ENCODE measurements at places on chromosomes 1 and 21.

GRCh38 chr1:13623021-13623637 is 39.5 kb downstream of the PDPN start:
- DNase-seq: no peak

DNA sequence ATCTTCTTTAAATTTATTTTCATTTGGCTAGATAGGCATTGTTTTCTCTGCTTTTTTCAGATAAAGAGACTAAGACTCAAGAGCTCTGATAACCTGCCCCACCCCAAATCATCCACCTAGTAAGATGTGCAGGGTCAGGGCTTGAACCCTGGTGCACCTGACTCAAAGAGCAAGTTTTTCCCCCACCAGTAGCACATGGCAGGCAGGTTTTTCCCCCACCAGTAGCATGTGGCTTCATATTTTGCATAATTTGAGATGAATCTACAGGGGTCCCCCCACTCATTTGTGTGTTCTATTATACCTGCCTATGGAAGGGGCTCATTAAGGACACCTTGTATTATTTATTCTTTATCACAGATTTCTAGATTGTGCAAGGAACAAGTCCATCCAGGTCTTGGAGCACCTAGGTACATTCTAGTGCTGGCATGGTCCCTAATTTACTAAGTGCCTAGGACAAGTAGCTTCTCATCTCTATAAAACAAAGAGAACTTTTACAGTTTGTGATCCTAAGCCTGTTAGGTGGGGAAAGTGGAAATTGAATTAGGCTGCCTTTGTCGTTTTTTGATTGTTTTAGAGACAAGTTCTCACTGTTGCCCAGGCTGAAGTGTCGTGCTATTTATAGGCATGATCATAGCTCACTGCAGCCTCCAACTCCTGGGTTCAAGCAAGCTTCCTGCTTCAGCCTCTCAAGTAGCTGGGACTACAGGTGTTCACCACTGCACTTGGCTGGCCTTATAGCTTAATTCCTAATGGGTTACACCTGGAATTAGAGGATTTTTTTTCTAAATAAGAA is 13.2 kb upstream of the CTSE start:
- no peak for DNase-seq

- DNase-seq: no peak
These were observed 28.7 kb downstream of the LYST start for GRCh38 chr1:235838021-235838420.

DNA sequence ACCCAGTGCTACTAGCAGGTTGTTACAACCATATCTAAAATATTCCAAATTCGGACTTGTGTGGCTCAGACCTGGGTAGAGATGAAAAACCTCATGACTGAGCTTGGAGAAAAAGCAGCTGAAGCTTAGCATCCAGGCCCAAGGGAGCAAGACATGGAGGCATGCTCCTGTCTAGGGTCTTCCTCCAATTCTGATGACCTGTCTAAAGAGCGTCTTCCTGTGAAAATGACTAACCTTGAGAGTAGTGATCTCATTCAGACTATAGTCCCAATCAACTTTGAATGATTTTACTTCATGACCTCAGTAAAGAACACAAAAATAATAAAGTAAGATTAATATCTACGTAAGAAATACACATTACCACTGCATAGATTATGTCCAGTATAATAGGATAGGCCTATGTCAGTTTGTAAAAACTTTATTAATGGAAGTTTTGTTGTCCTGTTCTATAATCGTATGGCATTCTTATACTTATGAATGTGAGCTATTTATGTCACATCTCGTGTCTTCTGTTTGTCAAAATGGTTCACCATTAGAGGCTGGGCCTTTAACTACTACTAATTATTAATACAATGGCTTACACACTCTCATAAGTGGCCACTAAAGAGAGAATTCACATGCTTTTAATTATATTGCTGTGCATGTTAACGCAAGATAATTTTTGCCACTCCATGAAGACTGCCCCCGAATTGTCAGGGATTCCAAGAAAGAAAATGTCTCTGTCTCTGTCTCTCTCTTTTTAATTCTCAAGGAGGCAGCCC is 201.3 kb downstream of the NCAM2 start:
- no peak for DNase-seq

GRCh38 chr21:35697321-35697808 is 363.0 kb downstream of the SETD4 start:
- DNase-seq: peak; percentile 83

- DNase-seq: no peak
These were observed 605 bp downstream of the TNFRSF9 start for GRCh38 chr1:7940034-7940433.

All from M059J (cell line).